ENCODE measurements at places on chromosomes 11 and 22.
A peak's percentile ranks its signal among the peaks of the same experiment; 100 is the strongest.

DNA sequence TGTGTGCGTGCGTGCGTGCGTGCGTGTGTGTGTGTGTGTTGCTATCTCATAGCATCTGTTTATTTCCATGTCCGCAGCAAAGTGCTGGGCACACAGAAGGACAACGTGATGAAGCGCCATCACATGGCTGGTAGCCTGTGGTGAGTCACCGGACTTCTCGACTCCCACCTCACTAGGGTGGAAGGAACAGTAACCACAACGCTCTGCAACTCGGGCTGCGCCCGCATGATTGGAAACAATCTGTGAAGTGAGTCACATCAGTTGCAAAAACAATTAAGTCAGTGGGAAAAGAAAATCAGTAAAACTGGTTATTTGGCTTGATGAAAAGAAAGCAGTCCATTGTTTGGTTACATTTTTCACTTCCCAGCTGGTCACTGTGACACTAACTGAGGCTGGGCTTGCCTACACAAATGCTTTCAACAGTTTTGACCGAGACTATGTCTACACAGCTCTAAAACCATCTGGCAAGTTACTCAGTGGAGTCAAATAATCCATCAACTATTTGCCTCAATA is 437.3 kb upstream of the CADM1 start:
- no peak for DNase-seq

DNA sequence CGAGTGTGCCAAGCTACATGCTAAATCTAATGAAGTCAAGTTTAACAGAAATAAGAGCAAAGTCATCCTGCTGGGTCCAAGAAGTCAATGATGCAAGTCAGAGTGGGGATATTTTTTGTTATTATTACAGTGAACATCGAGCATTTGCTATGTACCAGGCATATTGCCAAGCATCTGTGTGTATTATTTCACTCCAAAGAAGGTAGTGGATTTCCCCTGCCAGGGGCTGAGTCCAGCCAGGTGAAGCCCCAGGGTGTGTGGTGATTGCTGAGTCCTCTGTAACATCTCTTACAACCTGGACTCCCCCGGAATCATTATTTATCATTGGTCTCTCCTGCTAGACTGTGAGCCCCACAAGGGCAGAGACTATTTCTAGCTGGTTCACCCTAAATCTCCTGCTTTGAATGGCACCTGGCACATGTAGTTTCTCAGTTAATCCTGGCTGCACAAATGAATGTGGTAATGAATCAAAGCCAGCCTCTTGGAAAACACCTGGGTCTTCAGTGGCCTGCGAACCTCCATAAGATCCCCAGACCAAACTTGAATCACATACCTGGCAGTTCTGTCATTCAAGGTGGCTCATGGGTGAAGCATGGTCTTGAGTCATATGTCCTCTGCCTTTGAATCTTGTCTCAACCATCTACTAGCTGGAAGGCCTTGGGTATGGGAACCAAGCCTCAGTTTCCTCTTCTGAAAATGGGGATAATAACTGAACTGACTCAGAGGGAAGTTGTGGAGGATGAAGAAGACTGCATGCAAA is 549.2 kb downstream of the MIAT start:
- DNase-seq = no peak

GRCh38 chr11:20647976-20648565 is 21.3 kb upstream of the NELL1 start:
- DNase-seq = no peak

DNA sequence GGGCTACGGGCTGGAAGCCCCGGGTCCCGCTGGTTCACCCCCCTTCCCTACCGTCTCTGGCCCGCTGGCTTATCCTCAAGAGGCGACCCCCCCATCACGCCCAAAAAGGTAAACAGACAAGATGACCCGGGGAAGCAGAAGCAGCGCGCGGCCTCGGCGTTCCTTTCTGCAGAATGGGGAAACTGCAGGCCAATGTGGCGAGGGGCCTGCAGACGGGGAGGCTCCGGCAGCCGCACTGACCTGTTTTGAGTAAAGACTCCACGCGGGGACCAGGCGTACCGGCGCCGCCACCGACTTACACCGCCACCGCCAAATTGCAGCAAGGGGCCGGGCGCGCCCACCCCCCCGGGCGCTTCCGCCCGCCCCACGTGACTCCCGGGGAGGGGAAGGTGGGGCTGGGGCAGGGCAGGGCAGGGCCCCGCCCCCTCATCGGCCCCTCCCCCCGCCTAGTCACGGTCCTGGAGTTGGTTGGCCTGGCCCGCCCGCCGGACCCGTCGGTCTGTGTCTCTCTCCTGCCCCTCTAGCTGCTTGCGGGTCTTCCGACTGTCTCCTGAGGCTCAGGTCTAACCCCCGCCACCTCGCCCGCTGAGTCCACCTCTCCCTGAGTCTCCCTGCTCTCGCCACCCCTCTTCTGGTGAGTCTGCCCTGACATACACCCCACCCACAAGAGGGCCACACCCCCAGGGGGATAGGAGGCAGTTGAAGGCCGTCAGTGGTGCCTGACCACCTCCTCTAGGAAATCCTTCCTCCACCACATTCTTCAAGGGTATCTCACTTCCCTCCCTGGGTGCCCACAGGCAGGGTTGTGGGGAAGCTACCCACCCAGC is at the start of gene ARAP1:
TSS of gene ARAP1 (minus strand) at position 321 of the 827 bp plus-strand sequence. CDS start 25,280 bp downstream, outside the sequence.
- peak; percentile 27 for DNase-seq

DNA sequence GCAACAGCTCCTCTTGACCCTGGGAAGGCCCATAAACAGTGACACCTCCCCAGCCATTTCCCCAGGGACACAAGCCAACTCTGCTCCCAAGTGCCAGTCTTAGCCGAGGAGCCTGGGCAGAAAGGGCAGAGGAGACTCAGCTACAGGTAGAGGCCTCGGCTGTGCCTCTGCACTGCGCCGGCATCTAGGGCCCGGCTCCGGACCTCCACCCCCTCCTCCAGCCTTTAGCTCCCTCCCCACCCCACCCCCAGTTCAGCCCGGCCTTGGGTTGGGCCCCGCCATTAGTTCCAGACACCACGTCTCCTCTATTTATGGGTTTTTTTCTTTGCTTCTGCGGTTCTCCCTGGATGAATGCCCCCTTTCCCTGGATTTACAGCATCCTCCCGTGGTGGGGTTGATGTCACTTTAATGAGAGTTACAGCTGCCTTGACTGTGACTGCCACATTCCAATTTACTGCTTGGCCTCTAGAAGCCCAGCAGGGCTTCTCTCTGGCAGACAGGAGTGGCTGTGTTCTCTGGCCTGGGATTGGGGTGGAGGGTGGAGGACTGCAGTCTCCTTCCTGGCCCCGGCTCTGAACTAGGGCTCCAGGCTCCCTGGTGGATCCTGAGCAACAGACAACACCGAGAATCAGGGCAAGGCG is 13.5 kb upstream of the OAF start:
- peak; percentile 84 for DNase-seq

DNA sequence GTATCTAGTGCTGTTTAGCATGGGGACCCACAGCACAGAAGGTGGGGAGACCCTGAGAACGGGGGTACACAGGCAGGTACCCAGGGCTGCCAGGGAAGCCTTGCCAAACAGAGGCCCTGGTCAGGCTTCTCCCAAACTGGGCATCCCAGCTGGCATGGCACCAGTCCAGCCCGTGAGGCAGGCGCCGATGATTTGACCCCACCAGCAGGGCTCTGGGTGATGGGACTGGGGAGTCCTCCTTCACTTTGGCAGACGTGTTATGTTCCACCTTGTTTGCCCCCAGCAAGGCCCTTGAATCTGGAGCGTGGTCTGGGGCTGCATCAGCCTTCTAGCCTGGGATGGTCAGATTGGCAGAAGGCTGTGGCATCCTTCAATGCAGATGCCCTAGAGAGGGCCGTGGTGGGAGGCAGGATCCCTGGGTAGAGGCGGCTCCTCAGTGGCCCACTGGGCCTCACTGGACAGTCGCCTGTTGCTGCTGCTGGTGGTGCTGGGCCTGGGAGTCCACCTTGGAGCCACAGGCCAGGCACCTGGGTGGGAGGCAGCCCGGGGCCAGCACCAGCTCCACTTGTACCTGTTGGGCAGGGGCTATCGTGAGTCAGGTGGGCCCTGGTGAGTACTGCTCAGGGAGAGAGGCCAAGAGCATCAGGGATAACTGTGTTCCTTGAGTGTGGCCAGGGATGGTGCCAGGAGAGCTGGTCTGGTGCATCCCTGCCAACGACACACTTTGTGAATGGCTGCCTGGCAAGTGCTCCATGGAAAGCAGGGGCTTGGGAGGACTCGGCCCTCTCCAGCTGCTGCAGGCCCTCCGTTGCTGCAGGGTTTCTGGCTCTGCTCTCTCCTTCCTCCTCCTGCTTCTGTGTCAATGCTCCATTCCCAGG is 3.3 kb downstream of the ADORA2A start:
- no peak for DNase-seq

GRCh38 chr11:114571712-114572111 is 12.0 kb upstream of the NXPE1 start:
- DNase-seq = no peak

- DNase-seq = no peak
Observed at GRCh38 chr11:134480136-134480712, 68.2 kb upstream of the B3GAT1 start.

- DNase-seq = no peak
Observed at GRCh38 chr22:42439021-42439567, 6.9 kb upstream of the NFAM1 start.

DNA sequence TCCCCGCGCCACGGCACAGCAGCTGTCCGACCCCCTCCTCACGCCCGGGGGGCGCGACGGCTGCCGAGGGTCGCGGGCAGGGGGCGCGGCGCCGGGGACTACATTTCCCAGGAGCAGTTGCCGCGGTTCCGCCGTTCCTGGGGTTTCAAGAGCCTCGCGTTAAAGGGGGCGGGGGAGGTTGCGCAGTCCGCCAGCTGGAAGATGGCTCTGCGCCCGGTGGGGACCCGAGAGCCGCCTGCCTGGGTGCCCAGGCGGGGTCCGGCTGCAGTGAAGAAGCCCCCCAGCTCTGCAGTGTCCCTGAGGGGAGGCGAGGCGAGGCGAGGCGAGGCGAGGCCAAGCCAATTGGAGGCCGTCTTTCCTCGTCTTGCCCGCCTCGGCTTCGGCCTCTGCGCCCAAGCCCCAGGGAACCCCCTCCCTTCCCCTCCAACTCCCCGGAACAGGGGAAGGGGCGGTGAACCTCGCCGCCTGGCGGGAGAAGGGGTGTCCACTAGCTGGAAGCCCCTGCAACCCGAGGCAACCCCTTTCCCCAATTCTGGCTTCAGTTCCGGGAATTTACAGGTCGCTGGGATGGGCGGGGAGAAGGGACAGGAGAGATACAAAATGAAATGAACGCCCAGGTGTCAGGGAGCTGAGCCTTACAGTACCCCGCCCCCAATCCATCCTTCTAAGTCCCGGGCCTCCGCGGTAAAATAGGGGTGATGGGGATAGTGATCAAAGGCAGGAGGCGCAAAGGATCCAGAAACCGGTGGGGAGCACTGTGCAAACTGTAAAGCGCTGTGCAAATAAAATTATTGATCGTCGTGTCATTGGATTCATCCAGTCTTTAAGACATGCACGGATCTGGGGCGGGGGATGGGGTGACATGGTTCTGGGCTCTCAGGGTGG is 5.2 kb upstream of the GCAT start:
- no peak for DNase-seq

- DNase-seq = peak; percentile 50
Observed at GRCh38 chr11:62958547-62959421, 26.0 kb downstream of the SLC22A6 start.

- no peak for DNase-seq
Observed at GRCh38 chr22:48843640-48844039, 984.0 kb downstream of the BRD1 start.

GRCh38 chr22:33035272-33035863 is 22.8 kb downstream of the SYN3 start:
- DNase-seq = no peak

DNA sequence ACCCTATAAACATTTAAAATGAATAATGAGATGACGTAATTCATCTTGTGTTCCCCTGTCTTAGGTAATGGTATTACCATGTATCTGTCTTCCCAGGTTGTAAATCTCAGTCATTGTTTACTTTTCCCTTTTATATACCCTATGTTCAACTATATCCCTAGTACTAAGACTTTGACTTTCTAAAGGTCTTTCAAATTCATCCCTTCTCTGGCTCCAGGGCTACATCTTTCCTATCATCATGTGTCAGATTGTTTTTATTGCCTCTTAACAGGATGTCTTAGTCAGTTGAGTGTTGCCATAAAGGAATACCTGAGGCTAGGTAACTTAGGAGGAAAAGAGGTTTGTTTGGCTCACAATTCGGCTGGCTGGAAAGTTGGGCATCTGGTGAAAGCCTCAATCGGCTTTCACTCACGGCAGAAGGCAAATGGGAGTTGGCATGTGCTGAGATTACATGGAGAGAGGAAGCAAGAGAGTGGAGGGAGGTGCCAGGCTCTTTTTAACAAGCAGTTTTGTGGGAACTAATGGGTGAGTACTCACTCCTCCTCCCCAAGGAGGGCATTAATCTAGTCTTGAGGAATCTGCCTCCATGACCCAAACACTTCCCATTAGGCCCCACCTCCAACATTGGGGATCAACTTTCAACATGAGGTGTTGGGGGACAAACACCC is 11.6 kb upstream of the DLAT start:
- DNase-seq = no peak

GRCh38 chr22:27843441-27843840 is 41.9 kb upstream of the MN1 start:
- DNase-seq = no peak

Measured in left renal pelvis (tissue), 4 donors.